ENCODE measurements at places on chromosomes 11 and 22. TPM values are rescaled to one million over a fixed set of nuclear protein-coding genes. Genes with fewer than 3 reads are reported as not detected.

GRCh38 chr11:1422981-1423380 lies 33.2 kb downstream of the BRSK2 start:
- DNase-seq, result no peak

Gene GP1BB
- 0.86 TPM for total RNA-seq

Gene POTEH
- total RNA-seq, result not detected

- no peak for DNase-seq
Measured at GRCh38 chr11:131943295-131943694, 572.9 kb downstream of the NTM start.

- DNase-seq, result peak; percentile 57
Measured at GRCh38 chr11:47980088-47980906, at the start of gene PTPRJ. Gene PTPRJ (plus strand): TSS chr11:47980559. CDS start chr11:47980913, 354 bp downstream.

Gene IL18BP
- 4.2 TPM for total RNA-seq

Gene DEUP1
- total RNA-seq, result not detected

All from fibroblast of villous mesenchyme (primary cell).